ENCODE measurements at places on chromosomes 7 and 10.

DNA sequence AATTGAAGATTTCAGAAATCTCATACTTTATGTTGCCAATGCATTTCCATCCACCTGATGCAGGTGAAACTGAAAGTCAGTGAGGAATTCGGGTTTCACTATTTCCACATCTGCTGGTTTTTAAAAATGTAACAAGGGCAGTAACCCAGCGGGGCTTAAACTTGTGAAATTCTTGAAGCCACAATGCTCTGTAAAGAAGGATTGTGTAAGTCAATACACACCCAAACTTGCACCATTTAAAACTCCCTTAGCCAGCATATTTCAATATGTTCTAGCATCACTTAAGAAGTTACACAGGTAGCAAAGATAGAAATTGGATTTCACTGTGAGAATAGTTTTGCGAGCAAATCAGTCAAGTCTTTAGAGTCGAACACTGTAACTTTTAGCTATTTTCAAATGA lies 386.1 kb downstream of the PLXDC2 start:
- no peak for DNase-seq

- no peak for DNase-seq
Measured at GRCh38 chr7:98387544-98388226, 13.2 kb downstream of the BAIAP2L1 start.

DNA sequence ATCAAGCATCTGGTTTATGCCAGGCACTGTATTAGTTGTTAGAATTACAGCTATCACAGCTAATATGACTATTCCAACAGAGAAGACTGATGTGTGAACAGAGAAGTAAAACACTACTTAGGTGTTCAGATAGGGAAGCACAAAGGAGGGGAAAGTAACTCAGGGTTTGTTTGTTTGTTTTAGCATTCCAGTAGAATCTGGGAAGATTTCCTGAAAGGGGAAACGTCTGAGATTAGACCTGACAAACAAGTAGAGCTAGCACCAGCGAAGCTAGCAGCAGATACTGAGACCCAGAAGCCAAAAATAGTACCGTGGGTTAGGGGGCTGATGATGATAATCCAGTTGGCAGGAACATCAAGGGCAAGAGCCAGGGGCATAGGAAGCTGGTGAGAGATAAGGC lies 28.8 kb upstream of the KLHL7 start:
- DNase-seq: no peak

GRCh38 chr7:96300502-96300901 lies 21.4 kb downstream of the SLC25A13 start:
- DNase-seq: no peak

DNA sequence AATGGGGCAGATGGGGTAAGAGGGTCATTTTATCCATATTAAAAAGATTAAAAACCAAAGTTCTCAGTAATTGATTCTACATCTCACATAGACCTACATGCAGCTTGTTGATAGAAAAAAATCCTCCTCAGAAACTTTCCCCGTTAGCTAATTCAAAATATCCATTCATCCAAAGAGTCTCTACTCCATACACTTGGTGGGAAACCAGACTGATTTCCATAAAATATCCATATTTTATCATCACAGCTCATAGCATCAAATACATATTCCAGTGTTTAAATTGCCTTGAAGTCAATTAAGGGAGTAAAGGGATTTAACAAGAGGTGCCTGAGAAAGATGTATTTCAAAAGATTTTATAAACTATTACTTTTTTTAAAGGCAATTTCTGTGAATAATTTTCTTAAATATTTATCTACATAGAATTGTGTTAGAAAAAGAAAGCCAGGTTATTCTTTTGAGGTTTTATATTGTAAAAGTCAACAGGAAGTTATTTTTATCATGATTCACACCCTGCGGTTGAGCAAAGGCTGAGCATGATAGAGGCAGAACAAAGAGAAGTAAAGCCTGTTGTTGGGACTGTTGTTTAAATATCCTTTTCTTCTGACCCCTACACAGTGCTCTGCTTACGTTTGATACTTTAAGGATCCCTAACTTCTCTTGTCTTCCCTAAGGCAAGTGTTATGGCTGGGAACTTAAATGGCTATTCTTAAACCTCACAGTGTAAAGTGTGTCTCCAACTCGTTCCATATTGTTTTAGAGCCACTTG lies 266.7 kb downstream of the PRKG1 start:
- no peak for DNase-seq

GRCh38 chr7:1895664-1896515 lies 225.8 kb downstream of the ELFN1 start:
- no peak for DNase-seq

DNA sequence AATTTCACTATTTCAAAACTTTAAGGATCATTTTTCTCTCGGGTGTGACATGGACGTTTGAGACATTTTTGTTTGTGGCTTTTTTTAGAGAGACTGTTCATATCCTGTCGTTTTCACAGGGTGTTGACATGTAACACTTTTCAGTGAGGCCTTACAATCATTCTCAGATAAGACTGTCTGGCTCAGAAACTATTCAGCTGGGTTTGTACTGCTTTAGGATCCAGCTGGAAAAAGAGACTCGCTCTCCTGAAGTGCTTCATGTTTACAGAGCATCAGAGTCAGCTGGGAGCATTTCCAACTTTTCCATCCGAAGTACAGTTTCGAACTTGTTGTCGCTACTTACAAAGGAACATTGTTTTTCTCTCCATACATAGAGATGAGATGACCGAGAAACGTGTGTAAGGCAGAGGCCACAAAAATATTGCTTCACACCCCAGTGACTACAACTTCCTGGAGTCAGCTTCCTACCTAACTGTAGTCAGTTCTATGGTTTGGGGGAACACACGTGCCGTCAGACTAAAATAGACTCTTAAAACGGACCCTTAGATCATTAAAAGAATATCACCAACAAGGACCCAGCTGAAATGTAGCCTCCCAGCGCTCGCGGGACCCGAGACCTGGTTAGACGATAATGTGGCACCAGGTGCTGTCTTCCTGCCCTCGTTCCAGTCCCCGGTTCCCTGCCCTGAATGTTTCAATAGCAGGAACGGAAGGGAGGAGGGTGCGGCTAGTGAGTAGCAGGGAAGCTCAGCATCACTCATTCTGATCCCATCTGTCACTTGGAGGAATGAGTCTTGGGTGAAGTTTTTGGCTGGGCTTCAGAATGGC lies 78.0 kb downstream of the MKI67 start:
- no peak for DNase-seq

- no peak for DNase-seq
Measured at GRCh38 chr10:3568983-3569382, 216.0 kb downstream of the KLF6 start.

- DNase-seq: no peak
Measured at GRCh38 chr10:5937016-5937415, 40.3 kb downstream of the IL15RA start.

DNA sequence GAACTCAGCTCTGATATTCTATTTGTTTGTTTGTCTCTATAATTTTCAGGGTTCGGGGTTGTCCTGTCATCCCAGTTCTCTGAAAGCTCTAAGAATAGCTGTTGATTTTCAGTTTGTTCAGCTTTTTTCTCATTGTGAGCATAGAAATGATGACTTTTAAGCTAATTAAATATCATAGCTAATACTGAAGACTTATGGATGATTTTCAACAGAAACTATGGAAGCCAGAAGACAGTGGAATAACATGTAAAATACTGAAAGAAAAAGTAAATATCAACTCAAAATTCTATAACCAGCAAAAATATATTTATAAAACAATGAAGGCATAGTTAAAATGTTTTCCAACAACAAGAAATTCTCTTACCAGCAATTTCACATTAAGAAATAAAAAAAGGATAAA lies 96.4 kb upstream of the ETV1 start:
- DNase-seq: no peak

DNA sequence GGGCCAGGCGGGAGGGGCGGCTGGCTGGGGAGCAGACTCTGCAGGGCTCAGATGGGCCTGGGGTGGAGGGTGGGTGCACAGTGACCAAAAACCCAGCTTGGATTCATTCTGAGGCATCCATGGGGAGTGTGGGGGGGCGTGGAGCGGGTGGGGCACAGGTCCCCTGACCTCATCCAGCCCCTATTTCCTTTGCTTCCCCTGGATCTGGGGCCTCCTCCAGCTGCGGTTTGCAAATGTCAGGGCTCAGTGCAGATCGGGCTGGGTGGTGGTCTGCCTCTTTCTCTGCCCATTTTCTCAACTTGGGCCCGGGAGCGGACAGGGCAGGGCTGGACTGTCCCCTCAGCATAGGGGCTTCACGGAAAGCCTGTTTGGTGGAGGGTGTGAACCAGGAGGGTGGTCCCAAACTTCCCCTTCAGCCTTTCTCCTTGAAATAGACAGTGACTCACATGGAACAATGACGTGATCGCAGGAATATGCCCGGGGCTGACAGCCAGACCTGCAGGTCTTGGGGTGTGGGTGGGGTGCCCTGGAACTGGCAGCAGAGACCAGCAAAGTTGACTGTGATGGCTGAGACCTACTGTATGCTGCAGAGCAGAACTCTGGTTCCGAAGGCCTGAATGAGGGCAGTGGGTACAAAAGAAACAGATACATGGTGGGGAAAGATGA lies 72.9 kb upstream of the PODXL start:
- peak; percentile 57 for DNase-seq

GRCh38 chr7:35727571-35727970 lies 32.6 kb upstream of the HERPUD2 start:
- DNase-seq: no peak

- no peak for DNase-seq
Measured at GRCh38 chr7:100398239-100398638, 25.0 kb downstream of the PILRA start.

GRCh38 chr10:98013122-98013521 lies 17.3 kb downstream of the CRTAC1 start:
- no peak for DNase-seq

DNA sequence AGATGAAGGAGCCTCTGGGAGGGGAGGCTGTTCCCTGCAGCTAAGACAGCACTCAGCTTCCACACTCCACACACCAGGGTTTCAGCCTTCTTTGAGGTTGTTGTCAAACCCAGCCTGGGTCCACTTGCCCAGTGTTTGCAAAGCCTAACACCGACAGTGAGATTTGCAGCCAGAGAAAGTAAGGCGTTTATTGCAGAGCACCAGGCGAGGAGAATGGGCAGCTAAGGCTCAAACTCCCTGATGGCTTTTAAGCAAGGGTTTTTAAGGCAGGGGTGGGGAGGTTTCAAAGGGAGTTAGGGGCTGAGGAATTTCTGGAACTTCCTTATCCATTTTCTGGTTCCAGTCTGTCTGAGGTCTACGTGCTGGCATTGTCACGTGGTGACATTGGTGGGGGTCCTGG lies 4.7 kb upstream of the ZNF775 start:
- no peak for DNase-seq

DNA sequence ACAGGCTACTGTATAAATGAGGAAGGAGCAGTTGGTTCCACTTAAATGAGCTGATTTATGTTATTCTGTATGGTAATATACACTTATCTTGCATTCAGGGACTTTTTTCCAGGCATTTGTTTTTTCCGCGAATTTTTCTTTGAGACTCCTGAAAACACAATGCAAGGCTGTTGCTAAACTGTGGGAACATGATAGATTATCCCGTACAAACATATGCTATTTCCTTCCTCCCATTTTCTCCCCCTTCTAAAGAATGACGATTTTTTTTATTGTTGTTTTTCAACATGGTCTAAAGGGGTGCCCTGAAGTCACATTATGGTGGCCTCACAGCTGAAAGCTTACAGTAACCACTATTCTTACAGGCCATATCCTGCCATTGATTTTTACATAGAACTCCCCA lies 523.9 kb upstream of the NRP1 start:
- no peak for DNase-seq

DNA sequence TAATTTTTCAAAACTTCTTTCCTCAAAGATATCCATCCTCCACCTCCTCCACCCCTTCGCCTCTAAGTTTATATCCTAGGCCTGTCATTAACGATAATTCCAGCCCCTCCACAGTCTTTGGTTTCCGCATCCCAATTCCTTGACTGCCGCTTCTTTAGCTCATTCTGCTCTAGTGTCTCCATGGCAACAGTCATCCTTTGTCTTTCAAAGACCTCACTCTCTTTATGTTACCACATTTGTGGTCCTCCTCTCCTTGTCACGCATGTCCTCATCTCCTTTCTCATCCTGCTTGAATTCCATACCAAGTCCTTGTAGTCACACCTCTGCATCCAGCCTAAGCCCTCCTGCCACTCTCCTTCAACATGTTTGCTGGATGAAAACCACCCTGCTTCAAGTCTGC lies 511.2 kb upstream of the KLF6 start:
- no peak for DNase-seq

- DNase-seq: no peak
Measured at GRCh38 chr7:47484923-47485639, 96.8 kb downstream of the TNS3 start.

DNA sequence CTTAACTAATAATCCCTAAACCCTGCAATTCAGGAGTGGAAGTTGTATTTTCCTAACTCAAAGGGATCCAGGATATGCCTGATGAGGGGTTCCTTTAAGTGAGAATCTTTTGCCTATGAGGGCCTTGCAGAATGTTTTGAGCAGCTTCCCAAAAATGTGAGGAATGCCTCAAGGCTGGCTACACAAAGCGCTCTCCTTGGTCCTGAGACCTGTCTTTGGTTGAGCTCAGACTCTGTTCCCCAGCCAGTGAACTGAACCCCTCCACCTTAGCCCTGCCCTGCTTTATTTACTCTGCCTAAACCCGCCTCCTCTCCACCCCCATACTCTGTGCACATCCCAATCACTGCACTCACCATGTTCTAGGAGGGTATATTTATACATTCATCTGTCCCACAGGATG lies 108.6 kb downstream of the NRCAM start:
- peak; percentile 58 for DNase-seq

- DNase-seq: no peak
Measured at GRCh38 chr10:18140957-18141845, 977 bp downstream of the CACNB2 start.

DNA sequence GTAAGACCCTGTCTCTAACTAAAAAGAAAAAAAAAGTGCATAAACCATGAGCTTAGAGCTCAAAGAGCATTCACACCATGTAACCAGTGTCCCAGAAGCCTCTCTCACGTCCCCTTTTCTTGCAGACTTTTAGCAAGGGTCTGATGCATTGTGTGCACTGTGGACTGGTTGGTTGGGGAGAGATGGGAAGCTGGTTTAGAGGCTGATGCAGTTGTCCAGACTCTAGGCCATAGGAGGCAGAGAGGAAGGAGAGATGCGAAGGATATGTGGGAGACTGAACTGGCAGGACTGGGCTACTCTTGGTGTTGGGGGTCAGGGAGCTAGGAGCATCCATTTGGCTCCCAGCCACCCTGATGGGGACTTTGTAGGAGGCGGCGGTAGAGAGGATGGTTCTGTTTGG lies 1.8 kb downstream of the SSC4D start:
- DNase-seq: no peak

GRCh38 chr7:17305387-17306171 lies 7.1 kb downstream of the AHR start:
- DNase-seq: peak; percentile 48

GRCh38 chr7:116041615-116042014 lies 11.1 kb upstream of the TFEC start:
- DNase-seq: no peak

GRCh38 chr10:86346799-86347665 lies 19.6 kb downstream of the GRID1 start:
- DNase-seq: no peak

- DNase-seq: no peak
Measured at GRCh38 chr7:131045526-131045925, 282.1 kb upstream of the MKLN1 start.

- peak; percentile 68 for DNase-seq
Measured at GRCh38 chr7:130910949-130911944, 177.2 kb upstream of the KLF14 start.

- no peak for DNase-seq
Measured at GRCh38 chr7:134084488-134085144, 42.5 kb upstream of the LRGUK start.

All from AG10803 (cell line).